ENCODE measurements at places on chromosomes 1 and 21.

DNA sequence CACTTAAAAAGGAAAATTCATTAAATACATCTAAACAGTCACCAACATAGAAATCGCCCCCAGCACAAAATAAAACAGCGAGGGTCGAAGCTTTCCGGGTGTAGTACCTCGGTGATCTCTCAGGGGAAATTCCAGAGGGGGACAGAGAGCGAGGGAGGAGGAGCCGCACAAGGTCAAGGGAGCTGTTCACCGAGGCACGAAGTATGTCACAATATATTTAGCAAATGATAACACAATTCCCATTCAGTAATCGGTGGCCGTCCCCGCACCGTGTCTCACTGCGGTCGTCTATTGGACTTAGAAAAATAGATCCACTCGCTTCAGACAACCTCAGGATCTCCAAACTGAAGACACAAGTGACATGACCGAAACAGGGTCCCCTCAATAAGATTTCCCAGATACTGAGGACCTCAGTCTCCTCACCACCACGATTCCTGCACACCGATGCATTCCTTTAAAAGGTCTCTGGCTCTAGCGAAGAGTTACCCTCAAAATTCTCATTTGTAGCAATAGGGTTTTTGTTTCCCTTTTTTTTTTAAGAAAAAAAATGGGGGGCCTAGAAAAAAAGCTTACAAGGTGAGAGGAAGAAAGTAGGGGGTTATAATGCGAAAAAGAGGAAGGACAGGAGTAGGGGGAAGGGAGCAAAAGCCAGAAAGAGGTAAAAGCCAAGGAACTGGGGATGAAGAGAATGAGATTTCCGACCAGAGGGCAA lies 1.1 kb downstream of the LPGAT1 start:
- DNase-seq, result no peak

DNA sequence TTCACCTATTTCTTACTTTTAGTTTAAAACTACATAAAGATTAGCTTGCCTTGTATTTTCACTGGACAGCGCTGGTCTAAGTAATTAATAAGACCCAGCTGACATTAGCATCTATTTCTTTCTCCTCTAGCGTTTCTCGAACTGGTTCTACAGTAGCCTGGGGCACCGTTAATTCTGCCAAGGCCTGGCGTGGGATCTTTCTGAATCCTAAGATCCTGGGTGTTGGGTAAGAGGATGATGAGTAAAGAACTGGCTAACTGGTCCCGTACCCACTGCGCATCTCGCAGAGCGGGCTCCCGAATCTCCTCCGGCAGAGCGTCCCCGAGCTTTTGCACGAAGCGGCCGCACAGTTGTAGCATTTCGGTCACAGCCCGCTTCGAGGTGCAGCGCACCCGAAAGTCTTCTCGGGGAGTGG lies 309 bp downstream of the NSL1 start:
- DNase-seq, result no peak

DNA sequence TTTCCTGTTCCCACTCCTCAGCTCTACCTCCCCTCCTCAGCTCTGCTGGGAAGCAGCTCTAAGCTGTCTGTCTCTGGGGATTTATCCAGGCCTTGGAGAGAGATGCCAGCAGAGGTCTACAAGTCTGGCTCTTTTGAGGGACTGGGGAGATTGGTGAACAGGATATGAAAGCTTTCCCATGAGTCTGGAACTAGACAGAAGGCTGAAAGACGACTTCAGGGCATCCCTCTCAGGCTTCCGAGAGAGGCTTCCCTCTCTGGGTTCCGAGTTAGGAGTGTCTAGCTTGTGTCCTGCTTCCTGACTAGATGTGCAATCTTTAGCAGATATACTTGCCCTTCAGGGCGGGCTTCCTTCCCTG lies 733 bp downstream of the TMEM35B start:
- no peak for DNase-seq

DNA sequence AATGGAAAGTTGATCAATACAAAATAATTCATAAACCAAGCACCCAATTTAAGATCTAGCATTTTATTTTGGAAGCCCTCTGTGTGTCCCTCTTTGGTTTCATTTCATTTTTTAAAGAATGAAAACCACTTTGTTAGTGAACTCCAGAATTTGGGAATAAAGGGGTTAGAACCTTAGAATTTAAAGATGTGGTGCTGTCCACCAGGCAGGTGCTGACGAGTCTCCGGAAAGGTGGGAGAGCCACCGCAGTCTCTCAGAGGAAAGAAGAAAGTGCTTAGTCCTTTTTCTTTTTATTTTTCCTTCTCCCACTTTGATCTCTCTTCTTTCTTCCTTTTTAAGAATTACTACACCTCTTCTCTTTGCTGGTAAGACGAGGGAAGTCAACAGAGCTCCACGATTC lies 20.5 kb upstream of the HIVEP3 start:
- no peak for DNase-seq

- no peak for DNase-seq
These were observed 2.2 kb upstream of the TRIT1 start for GRCh38 chr1:39885516-39885915.

DNA sequence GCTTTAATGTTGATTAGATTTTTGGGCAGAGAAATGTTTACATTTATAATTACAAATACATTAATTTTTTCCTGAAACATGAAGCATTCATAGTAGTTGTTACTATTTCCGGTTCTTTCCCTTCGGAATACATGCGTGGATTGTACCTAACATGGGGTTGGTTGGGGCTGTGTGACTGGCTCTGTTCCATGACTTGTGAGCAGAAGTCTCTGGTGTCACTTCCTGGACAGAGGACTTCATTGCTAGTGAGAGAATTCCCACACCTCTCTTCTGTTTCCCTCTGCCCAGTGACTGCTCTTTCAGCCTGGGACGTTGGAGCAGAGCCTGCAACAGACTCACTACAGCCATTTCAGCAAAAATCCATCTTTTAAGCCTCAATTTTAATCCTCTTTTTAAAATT lies 231.4 kb downstream of the GRIK1 start:
- DNase-seq, result no peak

GRCh38 chr1:113074237-113074636 lies 1.2 kb downstream of the LRIG2 start:
- no peak for DNase-seq

GRCh38 chr1:161772397-161772796 lies 6.3 kb downstream of the ATF6 start:
- DNase-seq, result no peak

- no peak for DNase-seq
These were observed 4.3 kb downstream of the LPAR3 start for GRCh38 chr1:84888753-84889152.

DNA sequence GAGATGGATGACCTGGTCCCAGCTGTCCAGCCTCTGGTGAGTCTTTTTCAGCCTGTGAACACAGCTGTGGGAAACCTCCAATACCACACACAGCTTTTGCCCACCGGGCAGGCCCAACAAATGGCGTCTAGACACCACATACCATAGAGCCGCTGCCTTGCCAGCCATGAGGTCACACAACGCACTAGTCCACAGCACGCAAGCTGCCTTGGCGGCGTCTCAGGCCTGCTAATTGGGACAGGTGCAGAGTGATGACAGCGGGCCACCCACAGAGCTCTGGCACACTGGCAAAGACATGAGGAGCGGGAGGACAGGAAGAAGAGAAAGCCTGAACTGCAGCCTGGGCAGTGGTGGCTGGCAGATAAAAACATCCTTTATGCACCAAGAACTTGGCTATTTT lies 125.5 kb downstream of the ADAMTS1 start:
- no peak for DNase-seq

DNA sequence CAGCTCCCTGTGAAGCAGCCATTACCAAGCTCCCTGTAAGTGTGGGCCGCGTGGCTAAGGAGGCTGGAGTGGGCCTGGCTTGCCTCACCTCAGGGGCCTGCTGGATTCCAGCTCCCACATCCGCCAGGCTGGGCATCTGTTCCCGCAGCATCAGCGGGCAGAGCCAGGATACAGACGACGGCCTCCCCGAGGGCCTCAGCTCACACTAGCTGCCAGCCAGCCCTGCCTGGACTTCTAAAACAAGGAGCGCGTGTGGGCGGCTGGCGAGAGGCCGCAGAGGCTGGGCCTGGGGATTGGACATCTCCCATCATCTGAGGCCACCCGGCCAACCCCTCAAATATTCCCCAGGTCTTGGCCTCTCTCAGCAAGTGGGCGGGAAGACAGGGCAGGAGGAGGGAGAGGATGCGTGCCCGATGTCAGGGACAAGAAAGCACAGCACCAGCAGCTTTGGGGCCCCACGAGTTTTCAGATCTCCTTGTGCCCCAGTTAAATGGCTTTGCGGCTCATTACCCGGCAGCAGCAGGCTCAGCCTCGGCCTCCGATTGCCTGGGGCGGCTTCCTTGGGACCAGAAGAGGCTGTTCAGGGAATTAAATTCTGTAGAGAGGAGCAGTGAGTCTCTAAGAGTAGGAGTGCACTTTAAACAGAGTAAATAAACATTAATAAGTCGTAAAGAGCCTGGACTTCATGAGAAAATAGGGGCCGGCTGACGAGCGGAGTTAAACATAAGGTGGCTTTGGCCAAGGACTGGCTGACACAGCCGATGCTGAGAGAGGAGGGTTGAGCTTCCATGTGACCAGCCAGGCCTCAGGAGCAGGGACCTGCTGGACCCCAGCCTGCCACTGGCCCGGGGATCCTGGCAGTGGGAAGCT lies 208.9 kb upstream of the C1orf174 start:
- DNase-seq, result no peak

GRCh38 chr1:183945428-183946319 lies 91.9 kb downstream of the COLGALT2 start:
- DNase-seq, result no peak

DNA sequence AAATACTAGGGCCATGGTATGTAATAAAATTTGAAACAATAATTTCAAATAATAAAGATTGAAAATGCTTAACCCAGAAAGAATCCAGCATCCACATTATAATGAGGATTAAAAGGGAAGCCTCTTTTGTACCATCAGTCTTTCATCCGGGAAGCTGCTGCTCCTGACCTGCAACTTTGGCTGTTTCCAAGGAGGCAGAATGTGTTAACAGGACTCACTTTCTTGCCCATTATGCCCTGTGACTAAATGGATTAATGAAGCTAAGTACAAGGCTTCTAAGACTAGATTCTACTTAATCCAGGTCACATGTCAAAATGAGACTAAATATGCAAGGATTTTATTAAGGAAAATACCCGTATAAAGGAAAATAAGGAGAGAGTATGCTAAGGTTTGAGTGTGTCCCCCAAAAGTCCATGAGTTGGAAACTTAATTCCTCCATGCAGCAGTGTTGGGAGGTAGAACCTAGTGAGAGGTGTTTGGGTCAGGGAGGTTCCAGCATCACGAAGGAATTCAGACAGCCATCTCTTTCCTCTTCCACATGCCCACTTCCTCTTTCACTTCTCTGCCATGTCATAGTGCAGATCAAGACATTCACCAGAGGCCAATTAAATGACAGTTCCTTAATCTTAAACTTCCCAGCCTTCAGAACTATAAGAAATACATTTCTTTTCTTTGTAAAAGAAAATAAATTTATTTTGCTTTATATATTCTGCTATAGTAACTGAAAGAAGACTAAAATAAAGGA lies 27.7 kb downstream of the FMO2 start:
- no peak for DNase-seq

DNA sequence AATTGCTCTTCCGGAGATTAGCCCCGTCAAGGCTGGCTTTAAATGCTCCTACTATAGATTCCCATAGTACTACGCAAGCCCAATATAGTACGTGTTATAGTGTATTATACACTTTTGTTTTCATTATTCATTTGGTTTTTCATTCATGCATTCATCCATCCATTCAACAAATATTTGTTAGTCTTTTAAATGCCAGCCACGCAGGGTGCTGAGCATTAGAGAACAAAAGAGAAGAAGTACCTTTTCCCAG lies 513 bp upstream of the RAB3GAP2 start:
- no peak for DNase-seq

DNA sequence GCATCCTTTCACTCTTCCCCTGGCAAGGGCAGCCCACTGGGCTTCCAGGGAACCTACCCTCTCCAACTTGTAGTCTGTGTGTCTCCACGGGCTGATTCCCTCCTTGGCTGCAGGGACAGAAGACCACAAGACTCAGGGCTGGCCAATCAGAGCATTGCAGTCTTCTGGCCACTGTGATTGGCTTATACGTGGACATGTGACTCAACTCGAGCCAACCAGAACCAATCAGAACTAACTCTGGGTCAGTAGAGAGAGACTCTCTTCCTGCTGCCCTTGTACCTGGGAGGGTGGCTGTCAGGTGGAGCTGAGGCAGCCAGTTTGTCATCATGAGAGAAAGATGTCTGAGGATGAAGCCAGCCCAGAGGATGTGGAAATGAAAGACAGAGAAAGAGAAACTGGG lies 64.0 kb downstream of the DHRS3 start:
- no peak for DNase-seq

DNA sequence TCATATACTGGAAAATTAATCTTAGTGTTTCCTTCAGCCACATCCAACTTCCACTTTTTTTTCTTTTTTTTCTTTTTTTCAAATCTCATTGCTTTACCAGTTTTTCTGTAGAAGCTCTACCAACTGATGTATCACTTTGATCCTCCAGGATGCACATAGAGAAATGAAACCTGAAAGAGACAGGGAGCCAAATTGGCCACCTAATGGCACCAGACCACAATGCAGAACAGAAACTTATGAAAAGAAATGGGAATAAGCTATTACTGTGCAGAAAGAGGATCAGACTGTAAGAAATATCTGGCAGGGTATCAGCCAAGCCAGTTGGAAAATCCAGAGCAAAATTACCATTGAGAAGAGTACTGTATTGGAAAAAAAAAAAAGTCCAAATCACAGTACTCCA lies 1514.2 kb downstream of the MRPL39 start:
- no peak for DNase-seq

DNA sequence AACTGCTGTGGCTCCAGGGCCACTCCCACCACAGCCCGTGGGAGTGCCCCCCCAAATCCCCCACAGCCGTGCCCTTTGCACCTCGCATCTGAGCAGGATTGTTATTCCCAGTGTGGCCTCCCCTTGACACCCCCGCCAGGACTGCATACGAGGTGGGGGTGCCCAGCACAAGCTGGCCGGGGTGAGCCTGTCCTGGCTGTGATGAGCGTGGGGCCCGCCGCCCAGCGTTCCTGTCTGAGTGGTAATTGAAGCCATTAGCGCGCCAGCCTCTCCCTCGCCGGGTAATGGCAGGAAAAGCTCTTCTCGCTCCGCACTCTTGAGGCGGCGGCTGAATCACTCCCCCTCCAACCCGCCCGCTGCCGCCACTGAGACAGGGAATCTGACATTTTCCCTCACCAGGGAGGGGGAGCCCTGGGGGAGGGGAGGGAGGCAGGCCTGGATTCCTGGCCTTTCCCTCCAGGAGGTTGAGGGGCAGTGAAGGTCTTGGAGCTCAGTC lies 27.7 kb downstream of the PTPRF start:
- DNase-seq, result no peak

- no peak for DNase-seq
These were observed 556.3 kb downstream of the LTN1 start for GRCh38 chr21:28436286-28436932.

- DNase-seq, result no peak
These were observed 308.9 kb upstream of the RUNX1 start for GRCh38 chr21:35358008-35358407.
